T-helper 1 cell treated with Interleukin-12 subunit alpha and Interleukin-12 subunit beta and Interleukin-4 antibody, amounts not matched to agents 30 ng/mL and 1 ng/mL, for 36 hours (primary cell): ENCODE measurements at places on chromosomes 16 and 17. TPM values are rescaled to one million over a fixed set of nuclear protein-coding genes. Genes with fewer than 3 reads are reported as not detected.

GRAP gene
- total RNA-seq, result 28.5 and 30.4 TPM in 2 replicates

CMTR2 gene
- 19.8 and 24.4 TPM in 2 replicates for total RNA-seq

PRR35 gene
- 0.10 TPM in 1 of 2 replicates, not detected in the other for total RNA-seq

ENO3 gene
- total RNA-seq, result 37.9 and 38.1 TPM in 2 replicates

KARS1 gene
- total RNA-seq, result 212 and 217 TPM in 2 replicates

PRKCA gene
- 132 and 134 TPM in 2 replicates for total RNA-seq

PARD6A gene
- 10.2 and 11.1 TPM in 2 replicates for total RNA-seq

KRTAP9-2 gene
- total RNA-seq, result not detected in 2 replicates

MAP1LC3B gene
- total RNA-seq, result 58.9 and 60.5 TPM in 2 replicates

NPEPPS gene
- 94.3 and 107 TPM in 2 replicates for total RNA-seq

IL21R gene
- total RNA-seq, result 72.3 and 73.2 TPM in 2 replicates

SLFN14 gene
- total RNA-seq, result 0.10 TPM in 1 of 2 replicates, not detected in the other

FBXW10 gene
- 0.20 and 0.22 TPM in 2 replicates for total RNA-seq

USP43 gene
- total RNA-seq, result 0.12 and 0.17 TPM in 2 replicates

OR4D1 gene
- total RNA-seq, result 0.47 and 0.66 TPM in 2 replicates

CD300LF gene
- not detected in 2 replicates for total RNA-seq

P2RX1 gene
- total RNA-seq, result 0.20 and 0.32 TPM in 2 replicates

CEMP1 gene
- 0.44 and 0.66 TPM in 2 replicates for total RNA-seq

TP53TG3B gene
- total RNA-seq, result not detected in 2 replicates

HBZ gene
- total RNA-seq, result not detected in 2 replicates

KCNH6 gene
- not detected in 2 replicates for total RNA-seq

CDK5R1 gene
- 3.5 and 3.9 TPM in 2 replicates for total RNA-seq

ALDH3A1 gene
- total RNA-seq, result not detected in 2 replicates

C17orf67 gene
- total RNA-seq, result 2.4 and 3.0 TPM in 2 replicates

DCAKD gene
- total RNA-seq, result 25.2 and 25.9 TPM in 2 replicates

IL17C gene
- not detected in 2 replicates for total RNA-seq

ZPBP2 gene
- total RNA-seq, result 0.22 TPM in 1 of 2 replicates, not detected in the other

WFDC1 gene
- not detected in 2 replicates for total RNA-seq

KCNJ18 gene
- total RNA-seq, result not detected in 2 replicates

COG1 gene
- 28.5 and 30.6 TPM in 2 replicates for total RNA-seq

HLF gene
- 1.3 and 2.4 TPM in 2 replicates for total RNA-seq

GCGR gene
- total RNA-seq, result not detected in 2 replicates

PLA2G10 gene
- not detected in 2 replicates for total RNA-seq
